ENCODE measurements at places on chromosomes 1 and 21.

GRCh38 chr1:63523738-63524137, 413 bp downstream of the EFCAB7 start:
- no peak for DNase-seq

DNA sequence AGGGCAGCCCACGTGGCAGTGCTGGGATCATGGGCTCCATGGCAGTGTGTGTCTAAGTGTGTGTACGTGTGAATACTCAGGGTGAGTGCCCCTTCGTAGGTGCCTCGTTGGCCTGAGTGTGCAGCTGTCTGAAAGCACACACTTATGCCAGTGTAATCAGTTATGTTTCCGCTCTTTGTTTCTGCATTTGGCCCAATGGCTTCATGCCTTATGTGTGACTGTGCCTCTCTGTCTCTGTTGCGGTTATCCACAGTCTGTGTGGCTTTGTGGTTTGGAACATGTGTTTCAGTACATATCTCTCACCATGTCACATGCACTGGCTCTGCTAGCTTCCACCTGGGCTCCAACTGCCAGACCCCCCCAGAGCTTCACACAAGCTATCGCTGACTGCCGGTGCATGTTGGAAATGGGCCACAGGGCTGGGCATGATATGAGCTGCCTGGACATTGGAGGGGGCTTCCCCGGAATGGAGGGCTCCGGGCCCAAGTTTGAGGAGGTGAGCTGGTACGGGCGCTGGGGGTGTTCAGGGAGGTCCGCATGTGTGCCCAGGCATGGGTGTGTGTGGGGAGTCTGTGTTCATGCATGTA, 70.3 kb upstream of the TINAGL1 start:
- DNase-seq, result no peak

GRCh38 chr1:220426989-220427388, 100.9 kb upstream of the MARK1 start:
- DNase-seq, result no peak

DNA sequence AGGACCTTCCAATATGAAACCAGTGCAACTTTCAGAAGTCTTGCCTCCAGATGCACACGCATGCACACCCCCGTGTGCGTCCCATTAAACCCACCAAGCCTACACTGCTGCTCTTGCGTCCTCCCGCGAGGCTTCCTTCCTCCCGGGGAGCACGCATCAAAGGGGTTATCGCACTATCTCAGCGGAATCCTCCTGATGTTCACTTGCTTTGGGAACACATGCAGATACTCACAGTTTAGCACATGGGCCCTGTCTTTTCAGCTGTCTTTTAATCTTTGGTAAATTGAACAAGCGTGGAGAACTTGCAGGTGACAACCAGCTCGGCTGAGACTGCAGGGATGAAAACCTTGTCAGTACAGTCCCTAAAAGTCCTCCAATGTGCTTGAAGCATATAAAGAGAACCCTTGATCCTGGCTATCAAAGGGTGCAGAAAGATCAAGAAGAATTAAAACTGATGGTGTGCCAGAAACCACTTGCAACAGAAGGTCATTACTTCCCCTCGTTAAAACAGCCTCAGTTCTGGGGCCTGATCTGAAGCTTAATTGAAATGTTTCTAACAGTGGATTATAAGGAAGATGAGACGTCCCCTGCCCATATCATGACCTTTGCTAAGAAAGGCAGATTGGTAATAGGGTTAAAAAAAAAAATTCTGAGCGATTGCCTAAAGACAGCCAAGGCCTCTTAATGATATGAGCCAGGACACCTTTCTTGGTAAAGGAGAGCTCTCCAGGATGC, 149.4 kb upstream of the LMO4 start:
- DNase-seq, result no peak

GRCh38 chr1:156615946-156616345, 3.3 kb upstream of the HAPLN2 start:
- DNase-seq, result no peak

DNA sequence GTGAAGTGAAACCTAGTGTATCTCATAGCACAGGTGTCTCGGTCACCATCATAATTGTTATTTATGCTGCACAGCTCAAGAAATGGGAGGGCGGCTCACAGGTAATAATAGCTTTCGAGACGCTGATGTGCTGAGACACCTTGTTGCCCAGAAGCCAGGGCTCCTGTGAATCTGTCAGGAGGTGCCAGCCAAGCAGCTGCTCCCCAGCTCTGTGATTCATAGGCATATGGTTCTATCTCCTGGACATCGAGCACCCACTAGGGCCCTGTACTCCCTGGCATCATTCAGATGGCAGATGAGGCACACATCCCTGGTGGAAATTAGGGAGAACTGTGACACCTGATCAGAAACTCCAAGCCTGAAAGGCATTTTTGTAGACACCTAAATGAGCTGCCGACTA, 53.5 kb downstream of the SYT6 start:
- DNase-seq, result no peak

- no peak for DNase-seq
These were observed 58.4 kb upstream of the KAZN start for GRCh38 chr1:14539953-14540563.

DNA sequence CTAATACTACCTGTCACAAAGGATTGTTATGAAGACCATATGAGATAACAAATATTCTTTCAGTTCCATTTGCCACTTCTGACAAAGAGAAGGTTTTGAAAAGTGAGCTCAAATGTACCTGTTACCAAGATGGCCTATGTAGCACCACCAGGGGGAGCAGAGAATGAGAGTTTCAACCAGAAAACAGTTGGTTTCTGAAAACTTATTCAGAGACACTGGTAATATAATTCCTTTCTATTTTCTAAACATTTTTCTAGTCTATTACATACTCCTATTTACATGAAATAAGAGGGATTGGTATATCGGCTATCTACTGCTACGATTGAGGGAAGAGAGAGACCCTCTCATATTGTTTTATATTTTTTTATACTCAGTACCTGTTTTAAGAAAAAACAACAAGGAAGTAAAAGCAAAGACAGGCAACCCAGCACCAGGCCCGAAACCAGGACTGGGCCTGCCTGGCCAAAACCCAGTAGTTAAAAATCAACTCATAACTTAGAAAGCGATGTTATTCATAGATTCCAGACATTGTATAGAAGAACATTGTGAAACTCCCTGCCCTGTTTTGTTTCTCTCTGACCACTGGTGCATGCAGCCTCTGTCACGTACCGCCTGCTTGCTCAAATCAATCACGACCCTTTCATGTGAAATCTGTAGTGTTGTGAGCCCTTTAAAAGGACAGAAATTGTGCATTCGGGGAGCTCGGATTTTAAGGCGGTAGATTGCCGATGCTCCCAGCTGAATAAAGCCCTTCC, 48.3 kb downstream of the IL23R start:
- no peak for DNase-seq

DNA sequence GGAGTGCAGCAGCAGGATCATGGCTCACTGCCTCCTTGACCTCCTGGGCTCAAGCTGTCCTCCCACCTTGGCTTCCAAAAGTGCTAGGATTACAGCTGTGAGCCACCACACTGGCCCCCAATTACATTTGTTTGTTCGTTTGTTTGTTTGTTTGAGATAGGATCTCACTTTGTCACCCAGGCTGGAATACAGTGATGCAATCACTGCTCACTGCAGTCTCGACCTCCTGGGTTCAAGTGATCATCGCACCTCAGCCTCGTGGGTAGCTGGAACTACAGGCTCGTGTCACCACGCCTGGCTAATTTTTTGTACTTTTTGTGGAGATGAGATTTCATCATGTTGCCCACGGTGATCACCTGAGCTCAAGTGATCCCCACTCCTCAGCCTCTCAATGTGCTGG, 2.0 kb upstream of the VPS72 start:
- no peak for DNase-seq

GRCh38 chr1:47839433-47839760, 157.8 kb downstream of the TRABD2B start:
- DNase-seq, result peak; percentile 46

- DNase-seq, result no peak
These were observed 21.9 kb upstream of the MORC3 start for GRCh38 chr21:36297938-36298572.

- DNase-seq, result no peak
These were observed 392.3 kb upstream of the ADAMTS5 start for GRCh38 chr21:27359141-27359540.

DNA sequence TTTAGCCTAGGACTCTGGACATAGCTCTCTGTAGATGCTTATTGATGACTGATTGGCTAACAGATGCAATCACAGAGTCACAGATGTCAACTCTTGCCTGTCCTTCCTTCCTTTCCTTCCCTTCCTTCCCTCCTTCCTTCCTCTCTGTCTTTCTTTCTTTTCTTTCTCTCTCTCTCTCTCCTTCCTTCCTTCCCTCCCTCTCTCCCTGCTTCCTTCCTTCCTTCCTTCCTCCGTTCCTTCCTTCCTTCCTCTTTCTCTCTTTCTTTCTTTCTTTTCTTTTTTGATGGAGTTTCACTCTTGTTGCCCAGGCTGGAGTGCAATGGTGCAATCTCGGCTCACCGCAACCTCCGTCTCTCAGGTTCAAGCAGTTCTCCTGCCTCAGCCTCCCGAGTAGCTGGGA, 106.1 kb downstream of the KIF26B start:
- DNase-seq, result no peak

DNA sequence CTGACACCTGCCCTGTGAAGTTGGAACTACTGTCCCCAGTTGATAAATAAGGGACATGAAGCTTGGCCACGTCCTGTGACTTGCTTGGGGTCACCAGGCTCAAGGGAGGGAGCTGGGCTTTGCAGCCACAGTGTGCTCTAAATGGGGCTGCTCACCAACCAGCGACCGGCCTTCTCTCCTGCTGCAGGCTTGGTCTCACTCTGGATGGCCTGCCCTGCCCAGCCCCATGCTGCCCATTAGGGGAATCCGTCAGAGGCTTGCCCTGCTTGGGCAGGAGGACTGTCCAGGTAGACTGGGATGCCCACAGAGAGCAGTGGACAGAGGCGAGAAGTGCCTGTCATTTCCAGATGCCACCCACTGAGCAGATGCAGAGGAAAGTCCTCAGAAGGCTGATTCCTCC, 1.2 kb upstream of the CENPS start:
- DNase-seq, result no peak

DNA sequence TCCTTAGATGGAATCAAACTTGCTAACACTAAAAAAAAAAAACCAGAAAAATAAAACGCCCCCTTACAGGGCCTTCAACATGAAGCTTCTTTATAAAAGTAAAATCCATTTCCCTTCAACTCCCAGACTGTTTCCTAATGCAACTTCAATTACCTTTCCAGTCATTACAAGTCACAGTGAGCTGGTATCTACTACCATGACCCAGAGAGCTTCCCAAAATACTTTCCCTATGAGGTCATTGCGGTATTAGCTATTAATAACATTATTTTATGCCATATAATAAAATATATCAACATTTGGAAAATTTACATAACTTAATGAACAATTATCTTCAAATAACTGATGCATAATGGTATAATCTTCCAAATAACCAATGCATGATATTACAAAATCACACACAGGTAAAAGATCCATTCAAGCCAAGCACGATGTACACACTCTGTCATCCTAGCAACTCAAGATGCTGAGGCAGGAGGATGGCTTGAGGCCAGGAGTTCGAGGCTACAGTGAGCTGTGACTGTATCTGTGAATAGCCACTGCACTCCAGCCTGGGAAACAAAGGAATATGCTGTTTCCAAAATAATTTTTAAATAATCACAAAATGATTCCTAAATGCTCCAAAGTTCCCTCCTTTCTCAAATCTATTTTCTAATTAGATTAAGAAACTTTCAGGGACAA, 24.1 kb downstream of the EIF4G3 start:
- DNase-seq, result no peak

GRCh38 chr1:238139713-238140112, 249.0 kb upstream of the ZP4 start:
- DNase-seq, result no peak

GRCh38 chr1:106880226-106880625, 176.2 kb upstream of the PRMT6 start:
- DNase-seq, result no peak

GRCh38 chr1:167420510-167420909, 97.8 kb downstream of the CD247 start:
- DNase-seq, result no peak

DNA sequence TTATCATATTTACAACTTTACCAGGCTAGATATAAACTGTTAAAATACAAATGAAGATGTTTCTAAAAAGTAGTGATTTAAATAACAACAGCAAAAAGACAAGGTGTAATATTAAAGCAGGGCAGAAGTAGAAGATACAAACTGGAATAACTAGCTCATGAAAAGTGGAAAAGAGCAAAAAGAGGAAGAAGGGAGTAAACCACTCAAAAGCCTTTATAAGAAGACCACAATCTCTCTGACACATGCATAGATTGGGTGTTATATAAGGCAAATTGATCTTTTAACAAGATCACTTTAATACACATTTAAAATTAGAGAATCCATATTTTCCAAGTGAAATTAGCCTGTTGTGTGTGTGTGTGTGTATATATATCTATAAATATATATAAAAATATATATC, 5.0 kb downstream of the DENND1B start:
- DNase-seq, result no peak

- no peak for DNase-seq
These were observed 9.2 kb downstream of the SRSF4 start for GRCh38 chr1:29172415-29172939.

DNA sequence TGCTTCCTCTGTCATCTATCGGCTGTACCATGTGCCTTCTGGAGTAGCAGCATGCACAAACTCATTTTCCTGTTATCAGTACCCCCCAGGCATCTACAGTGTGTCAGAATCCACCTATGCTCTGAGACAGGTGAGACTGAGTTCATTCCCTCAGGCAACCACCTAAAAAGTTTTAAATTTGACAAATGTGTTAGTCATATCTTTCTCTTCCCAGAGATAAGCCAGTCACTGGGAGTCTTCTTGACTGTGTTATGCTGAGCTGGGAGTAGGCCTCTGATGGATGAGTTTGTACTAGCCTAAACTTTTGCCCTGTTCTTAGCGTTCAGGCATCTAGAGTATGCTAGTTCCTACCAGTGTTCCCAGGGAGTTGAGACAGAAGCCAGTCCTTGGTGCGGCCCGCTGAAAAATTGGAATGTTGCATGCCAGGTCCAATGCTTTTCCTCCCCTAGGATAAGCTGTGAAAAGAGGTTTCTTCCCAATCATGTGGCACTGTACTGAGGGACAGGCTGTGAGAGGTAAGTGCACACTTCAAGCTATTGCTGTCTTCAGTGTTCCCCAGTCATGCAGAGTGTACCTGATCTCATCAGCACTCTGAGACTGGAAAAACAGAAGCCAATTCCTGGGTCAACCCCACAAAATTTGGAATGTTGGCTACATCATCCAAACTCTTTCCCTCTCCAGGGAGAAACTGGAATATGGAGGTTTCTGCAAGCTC, 1202.3 kb downstream of the NCAM2 start:
- no peak for DNase-seq

- DNase-seq, result peak; percentile 77
These were observed 773 bp downstream of the CHD1L start for GRCh38 chr1:147243228-147243685.

- no peak for DNase-seq
These were observed 14.4 kb downstream of the UROD start for GRCh38 chr1:45026446-45026845.

- DNase-seq, result no peak
These were observed 135.7 kb upstream of the SLC45A1 start for GRCh38 chr1:8182034-8182761.

All from coronary artery (tissue), 2 donors.